ENCODE measurements at places on chromosomes 1 and 21.

- no peak for DNase-seq
Measured at GRCh38 chr1:113552244-113552643, 161.9 kb downstream of the MAGI3 start.

- no peak for DNase-seq
Measured at GRCh38 chr21:42862774-42863503, 16.4 kb downstream of the WDR4 start.

GRCh38 chr1:81004011-81004410, 796.7 kb upstream of the ADGRL2 start:
- no peak for DNase-seq

DNA sequence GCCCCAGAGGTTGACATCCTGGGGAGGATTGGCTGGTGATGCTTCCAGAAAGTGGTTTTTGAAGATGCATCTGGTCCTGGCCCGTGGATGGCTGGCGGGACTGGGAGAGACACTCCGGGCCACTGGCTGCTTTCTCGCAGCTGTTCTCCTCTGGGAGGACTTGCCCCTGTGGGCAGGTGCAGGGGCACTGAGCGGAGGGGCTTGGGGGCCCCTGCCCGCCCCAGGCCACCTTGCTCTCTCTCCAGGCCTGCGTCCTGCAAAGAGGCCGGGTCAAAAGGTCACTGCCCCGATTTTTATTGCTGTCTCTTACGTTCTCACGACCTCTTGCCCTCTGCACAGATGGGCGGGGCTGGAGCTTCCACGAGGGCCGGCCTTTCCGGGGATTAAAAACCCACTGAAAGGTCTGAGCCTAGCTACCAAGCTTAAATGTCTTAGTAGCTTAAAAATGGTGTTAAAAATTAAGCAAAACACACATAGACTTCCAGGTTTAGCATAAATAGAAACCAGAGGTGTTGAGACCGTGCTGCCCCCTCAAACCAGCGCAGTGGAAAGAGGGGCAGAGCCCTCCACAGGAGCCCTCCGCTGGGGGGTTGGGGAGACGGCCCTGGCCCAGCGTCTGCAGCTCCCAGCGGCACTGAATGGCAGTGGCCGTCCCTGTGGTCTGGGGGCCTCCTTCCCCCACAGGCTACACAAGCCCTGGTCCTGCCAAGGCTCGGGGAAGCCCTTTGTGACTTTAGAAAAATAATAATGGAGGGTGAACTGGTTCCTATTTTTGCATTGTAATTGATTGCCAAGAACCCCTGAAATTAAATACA, 43.9 kb downstream of the SKI start:
- DNase-seq, result no peak

DNA sequence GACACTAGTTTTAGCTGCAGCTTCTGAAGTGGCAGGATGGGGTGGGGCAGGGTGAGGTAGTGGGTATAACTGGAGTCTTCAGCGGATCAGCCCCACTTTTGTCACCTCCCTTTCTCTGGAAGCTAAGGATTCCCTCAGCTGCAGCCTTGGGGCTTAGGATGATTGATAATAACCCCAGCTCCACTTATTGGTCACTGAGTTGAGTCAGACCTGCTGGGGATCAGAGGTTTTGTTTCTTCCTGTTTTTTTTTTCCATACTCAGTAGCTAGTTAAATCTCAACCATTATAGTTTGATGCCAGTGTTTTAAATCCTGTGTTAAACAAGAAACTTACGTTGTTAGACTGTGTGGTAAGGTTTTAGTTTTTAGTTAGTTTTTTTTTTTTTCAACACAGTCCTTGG, 57.2 kb downstream of the LAMC1 start:
- DNase-seq, result no peak

DNA sequence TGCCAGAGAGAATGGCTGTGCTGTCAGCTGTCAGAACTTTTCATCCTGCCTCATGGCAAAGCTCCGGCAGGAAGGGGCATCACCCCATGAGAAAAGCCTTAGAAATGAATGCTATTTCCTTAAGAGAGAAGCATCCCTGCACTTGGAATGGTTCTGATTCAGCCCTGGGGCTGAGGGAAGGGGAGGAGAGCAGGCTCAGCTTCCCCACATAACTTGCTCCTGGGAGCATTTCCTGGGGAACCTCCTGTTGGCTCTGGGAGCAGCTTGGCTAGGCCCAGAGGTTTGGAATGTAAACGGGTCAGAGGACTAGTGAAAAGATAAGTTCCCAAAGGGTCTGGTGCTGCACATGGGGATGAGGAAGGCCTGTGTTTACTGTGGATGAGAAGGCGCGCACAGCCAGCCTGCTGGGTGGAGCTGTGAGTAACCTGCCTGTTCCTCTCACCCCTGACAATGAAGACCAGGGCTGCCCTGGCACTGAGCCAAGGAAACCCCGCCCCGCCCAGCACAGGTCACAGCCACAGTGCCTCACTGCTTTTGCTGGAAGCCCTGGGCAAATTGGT, 5.0 kb downstream of the PRELP start:
- peak; percentile 61 for DNase-seq

DNA sequence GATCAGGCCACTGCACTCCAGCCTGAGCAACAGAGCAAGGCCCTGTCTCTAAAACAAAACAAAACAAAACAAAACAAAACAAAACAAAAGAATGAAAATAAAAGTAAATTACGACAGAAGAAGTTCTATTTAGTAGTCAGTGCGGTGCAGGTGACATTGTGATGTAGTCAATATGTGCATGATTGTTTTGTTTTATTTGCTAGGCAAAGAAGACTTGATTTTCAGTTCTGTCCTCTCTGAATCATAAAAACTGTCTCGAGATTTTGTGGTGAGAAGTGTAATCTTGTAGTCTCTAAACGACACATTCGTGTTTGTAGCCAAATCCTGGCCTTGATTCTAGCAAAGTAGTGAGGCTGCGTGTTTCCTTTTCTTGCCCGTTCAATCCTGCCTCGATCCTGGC, 23.5 kb downstream of the PEX14 start:
- DNase-seq, result no peak

DNA sequence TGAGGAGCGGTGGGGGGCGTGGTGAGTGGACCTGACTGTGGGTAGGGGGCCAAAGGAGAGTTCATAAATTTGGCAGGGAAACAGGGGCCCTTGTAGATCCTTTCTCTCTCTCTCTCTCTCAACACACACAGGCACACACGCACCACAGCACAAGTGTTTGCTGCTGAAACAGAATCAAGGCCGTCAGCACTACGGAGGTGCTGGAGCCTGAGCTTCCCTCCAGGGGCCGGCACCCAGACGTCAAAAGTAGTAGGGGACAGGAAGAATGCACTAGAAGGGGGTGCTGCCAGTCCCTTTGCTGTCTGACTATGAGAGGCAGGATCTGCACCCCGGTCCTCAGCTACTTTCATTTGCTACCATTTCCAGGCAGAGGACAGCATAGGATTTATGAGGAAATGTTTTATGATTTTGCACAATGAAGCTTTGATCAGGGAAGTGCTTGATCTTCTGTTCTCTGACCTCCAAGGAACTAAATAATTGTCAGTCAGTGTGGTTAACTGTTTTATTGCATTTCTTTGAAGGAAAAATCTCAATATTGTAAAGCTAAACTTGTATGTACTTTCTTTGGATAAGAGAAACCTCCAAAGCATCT, 74.3 kb upstream of the FAM3B start:
- no peak for DNase-seq

- DNase-seq, result no peak
Measured at GRCh38 chr21:42291751-42292562, 23.3 kb downstream of the TFF3 start.

DNA sequence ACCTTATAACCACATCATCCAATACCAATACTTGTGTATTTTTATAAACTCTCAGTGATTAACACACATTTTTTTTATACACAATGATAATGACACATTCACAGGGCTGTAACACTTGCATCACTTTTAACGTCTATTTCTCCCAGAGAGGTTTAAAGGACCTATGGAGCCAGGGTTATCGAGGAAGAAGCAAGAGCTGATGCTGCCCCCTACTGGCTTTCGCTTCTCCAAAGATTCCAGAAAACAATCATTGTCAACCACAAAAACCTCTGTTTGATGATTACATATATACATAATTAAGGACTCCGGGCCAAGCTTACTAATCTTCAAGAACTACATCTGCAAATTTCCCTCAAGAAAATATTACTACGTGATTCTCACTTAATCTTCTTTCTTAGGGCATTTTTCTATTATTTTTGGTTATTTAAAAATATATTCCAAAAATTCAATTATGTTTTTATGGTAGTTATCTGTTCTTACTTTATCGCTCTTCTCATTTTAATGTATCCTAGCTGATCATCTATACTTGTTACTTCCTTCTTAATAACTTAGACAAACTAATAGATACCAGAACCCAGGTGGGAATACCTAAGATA, 214.5 kb downstream of the VAV3 start:
- no peak for DNase-seq

GRCh38 chr1:218996362-218996761, 177.3 kb upstream of the LYPLAL1 start:
- no peak for DNase-seq

GRCh38 chr21:18951271-18952038, 547.9 kb upstream of the TMPRSS15 start:
- DNase-seq, result no peak

DNA sequence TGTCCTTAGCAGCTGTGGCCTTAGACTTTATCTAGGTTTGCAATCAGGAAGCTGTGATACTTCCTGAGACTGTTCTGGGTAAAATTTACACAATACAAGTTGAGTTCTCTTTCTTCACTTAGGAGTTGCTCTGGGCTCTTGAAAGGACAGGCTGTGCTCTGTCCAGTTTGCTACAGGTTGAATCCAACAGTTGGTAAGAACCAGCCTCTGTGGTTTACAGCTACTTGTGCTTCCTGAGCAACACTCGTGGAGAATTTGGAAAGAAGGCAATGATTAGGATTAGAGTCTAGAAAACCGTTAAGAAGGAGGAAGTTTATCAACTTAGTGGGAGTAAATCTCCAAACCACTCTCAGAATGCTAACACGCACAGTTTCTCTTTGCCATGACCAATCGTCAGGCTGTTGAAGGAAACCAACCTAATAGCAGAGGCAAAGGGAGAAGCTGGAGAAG, 26.8 kb downstream of the GFI1 start:
- DNase-seq, result no peak

DNA sequence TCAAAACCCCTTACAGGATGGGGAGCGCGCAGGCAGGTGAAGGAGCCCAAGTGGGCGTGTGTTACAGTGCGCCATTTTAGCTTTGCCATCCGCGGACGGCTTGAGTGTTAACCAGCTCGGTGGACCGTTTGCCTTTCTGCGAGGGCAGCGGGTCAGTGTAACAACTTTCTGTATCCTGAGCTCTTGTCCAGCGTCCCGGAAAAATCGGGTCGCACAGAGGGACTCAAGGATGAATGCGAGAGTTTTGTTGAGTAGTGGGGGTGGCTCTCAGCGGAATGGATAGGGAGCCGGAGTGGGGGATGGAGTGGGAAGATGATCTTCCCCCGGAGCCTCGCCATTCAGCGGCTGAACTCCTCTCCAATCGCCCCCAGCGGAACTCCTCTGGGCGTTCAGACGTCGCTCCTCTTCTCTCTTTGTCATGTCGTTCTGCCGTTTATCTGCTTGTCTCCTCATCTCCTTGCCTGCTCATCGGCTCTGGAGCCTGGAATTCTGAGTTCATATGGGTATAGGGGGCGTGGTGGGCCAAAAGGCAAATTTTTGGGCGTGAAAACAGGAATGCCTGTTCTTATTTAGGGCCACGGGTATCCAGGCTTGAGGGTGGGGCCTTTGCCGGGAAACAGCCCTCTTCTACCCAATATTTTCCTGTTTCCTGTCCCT, 295.4 kb downstream of the CTH start:
- no peak for DNase-seq

- DNase-seq, result no peak
Measured at GRCh38 chr1:228977741-228978140, 242.5 kb downstream of the RHOU start.

DNA sequence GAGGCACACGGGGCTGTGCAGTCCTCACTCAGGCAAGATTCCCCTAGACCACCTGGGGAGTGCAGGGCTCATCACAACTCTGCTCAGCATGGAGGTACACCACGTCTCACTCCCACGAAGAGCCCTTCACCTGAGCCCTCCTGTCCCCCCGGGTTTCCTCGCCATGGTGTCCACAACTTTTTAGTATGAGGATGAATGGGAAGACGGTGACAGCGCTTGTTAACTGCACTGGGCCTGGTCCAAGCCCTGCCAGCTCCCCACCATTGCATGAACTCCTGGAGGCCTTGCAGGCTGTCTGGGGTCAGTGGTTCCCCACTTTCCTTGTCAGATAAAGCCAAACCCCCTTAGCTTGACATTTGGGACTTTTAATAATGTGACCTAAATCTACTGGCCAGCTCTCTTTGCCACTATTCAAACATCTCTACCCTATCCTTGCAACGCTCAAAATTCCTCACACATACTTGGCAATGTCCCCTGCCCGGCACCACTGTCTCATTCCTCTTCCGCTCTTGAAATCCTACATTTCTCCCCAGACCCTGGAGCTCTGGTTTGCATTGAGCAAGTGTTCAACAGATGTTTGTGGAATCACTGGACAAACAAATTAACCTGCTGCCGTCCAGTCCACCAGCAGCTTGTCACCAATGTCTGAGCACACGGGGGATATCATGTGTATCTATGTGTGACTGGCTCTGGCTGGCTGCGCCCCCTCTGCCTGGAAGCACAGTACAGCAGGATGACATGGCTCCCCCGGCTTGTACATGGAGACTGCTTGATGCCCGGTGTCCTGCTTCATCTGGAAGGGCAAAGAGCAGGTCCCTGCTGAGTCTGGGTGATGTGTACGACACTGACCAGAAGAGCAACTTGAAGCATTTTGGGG, 11.2 kb downstream of the TMEM9 start:
- no peak for DNase-seq

DNA sequence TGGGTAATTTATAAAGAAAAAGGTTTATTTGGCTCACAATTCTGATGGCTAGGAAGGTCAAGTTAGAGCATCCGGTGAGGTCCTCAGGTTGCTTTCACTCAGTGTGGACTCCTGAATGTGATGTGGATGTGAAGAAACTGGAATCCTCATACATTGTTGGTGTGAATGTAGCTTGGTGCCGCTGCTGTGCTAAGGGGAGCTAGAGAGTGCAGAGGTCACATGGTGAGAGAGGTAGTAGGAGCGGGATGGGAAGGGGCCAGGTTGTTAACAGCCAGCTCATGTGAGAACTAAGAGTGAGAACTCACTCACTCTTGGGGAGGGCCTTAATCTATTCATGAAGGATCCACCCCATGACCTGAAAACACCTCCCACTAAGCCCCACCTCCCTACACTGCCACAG, 21.8 kb downstream of the ITSN1 start:
- no peak for DNase-seq
